ENCODE measurements at places on chromosomes 7 and 10. TPM values are rescaled to one million over a fixed set of nuclear protein-coding genes. Genes with fewer than 3 reads are reported as not detected.

DNA sequence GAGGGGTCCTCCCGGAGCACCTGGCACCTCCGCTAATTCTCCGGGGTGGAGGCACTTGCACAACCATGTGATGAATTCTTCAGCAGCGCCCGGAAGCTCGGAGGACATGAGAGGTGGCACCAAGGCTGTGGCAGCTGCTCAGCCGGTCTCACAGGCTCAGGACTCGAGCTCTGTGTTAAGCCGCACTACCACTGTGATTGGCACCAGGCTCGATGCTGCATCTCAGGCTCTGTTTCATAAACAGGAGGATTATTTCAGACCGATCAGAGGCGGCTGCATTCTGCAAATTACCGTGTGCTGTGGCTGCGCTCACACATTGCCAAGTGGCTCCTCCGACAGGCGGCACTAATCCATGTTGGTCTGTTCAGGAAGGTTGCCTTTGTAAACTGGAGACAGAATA lies 495.2 kb downstream of the DNAJB6 start:
- H3K4me1 ChIP-seq, result no peaks in the 10 kb centered on the region
- no peak overlapping the region for H3K27ac ChIP-seq
- no peak for DNase-seq
- H3K36me3 ChIP-seq, result no peaks in the 10 kb centered on the region
- no peak overlapping the region for H3K4me3 ChIP-seq

DNA sequence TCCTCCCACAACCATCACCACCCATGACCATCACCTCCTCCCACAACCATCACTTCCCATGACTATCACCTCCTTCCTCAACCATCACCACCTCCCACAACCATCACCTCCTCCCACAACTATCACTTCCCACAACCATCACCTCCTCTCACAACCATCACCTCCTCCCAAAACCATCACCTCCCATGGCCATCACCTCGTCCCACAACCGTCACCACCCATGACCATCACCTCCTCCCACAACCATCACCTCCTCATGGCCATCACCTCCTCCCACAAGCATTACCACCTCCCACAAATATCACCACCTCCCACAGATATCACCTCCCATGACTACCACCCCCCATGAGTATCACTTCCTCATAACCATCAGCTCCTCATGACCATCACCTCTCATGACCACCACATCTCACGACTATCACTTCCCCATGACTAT lies 52.2 kb downstream of the PDGFA start:
- DNase-seq, result no peak
- no peaks in the 10 kb centered on the region for H3K36me3 ChIP-seq
- no peaks in the 10 kb centered on the region for H3K4me1 ChIP-seq

- H3K36me3 ChIP-seq, result peaks cover 16% of the 10 kb centered on the region
- no peaks in the 10 kb centered on the region for H3K27me3 ChIP-seq
- peaks cover 18% of the 10 kb centered on the region for H3K4me1 ChIP-seq
- peak overlapping the region; percentile 99 for H3K27ac ChIP-seq
- DNase-seq, result peak; percentile 82
- peak overlapping the region; percentile 82 for H3K4me3 ChIP-seq
Measured at GRCh38 chr7:5532536-5533335, 109.1 kb upstream of the TNRC18 start.

GRCh38 chr10:21020545-21020944 lies 123.4 kb upstream of the NEBL start:
- H3K27me3 ChIP-seq, result no peaks in the 10 kb centered on the region
- DNase-seq, result peak; percentile 21
- H3K36me3 ChIP-seq, result no peaks in the 10 kb centered on the region

GRCh38 chr7:66699998-66700397 lies 40.5 kb upstream of the RABGEF1 start:
- H3K4me3 ChIP-seq, result no peak overlapping the region
- H3K27ac ChIP-seq, result no peak overlapping the region
- no peaks in the 10 kb centered on the region for H3K4me1 ChIP-seq
- no peak for DNase-seq
- H3K27me3 ChIP-seq, result no peaks in the 10 kb centered on the region
- H3K36me3 ChIP-seq, result no peaks in the 10 kb centered on the region

Gene AOC1
- not detected for polyA plus RNA-seq

DNA sequence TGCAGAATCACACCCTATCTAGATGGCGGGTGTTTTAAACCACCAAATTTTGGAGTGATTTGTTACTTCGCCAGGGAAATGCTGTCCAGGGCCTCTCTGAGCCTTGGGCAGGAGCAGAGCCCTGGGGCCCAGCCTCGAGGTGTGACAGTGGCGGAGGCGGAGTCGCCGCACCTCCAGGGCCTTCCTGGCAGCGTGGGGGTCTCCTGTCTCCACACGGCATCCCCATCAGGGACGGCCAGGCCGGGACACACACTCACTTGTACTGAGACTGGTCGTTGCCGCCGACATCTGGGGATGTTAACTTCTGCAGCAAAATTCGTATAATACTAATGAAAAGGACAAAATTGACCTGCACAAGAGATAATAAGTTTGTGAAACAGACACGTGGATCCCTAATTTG lies 110.7 kb downstream of the VIPR2 start:
- no peak for DNase-seq
- no peaks in the 10 kb centered on the region for H3K4me1 ChIP-seq
- H3K27me3 ChIP-seq, result no peaks in the 10 kb centered on the region
- no peaks in the 10 kb centered on the region for H3K36me3 ChIP-seq

Gene TEX47
- polyA plus RNA-seq, result not detected

DNA sequence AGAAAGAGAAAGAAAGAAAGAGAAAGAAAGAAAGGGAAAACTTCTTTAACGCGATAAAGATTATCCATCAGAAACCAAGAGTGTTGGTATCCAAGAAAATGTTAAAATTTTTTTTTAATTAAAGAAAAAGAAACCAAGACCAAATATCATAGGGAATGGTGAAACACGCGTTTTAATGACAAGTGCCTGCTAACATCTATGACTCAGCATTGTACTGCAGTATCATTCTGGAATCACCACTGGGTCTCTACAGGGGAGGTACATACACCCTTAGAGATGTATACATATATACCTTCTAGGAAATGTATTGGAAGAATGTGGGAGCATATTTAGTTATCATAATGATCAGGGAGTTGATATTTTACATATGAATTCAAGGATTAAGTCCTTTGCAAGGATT lies 32.1 kb upstream of the PIK3AP1 start:
- H3K4me1 ChIP-seq, result peaks cover 23% of the 10 kb centered on the region
- no peak overlapping the region for H3K27ac ChIP-seq
- H3K4me3 ChIP-seq, result no peak overlapping the region
- no peaks in the 10 kb centered on the region for H3K36me3 ChIP-seq
- DNase-seq, result no peak

DNA sequence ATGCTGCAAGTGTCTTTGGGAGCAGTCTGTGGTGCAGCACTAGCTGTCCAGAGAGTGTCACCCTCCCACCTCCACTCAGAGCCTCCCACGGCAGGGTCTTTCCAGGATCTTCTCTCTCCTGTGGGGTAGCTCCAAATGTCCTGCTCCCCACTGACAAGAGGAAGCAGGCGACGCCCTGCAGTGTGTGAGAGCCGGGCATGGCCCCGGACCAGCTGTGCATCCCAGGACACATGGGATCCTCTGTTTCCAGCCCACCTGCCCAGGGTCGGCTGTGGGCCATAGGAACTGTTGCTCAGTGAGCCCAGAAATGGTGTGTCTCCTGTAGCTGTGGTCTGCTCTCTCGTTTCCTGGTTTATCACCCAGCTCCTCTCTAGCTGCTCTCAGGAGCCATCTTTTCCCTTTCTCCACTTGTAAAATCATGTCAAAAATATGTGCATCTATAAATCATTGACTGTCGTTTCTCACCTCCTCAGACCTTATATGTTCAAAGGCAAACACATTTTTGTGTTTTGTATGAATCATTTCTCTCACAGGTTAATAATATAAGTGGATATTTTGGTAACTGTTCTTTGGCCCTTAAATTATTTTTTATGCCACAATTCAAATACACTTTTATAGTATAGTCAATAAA lies 74.9 kb downstream of the VWC2 start:
- H3K27me3 ChIP-seq, result 0 out of 2 replicates have a peak, but pooled peaks cover 3% of the 10 kb centered on the region
- no peaks in the 10 kb centered on the region for H3K4me1 ChIP-seq
- no peaks in the 10 kb centered on the region for H3K36me3 ChIP-seq
- H3K4me3 ChIP-seq, result no peak overlapping the region
- no peak overlapping the region for H3K27ac ChIP-seq

- no peak overlapping the region for H3K4me3 ChIP-seq
- no peak for DNase-seq
- H3K27ac ChIP-seq, result no peak overlapping the region
- H3K36me3 ChIP-seq, result no peaks in the 10 kb centered on the region
- no peaks in the 10 kb centered on the region for H3K27me3 ChIP-seq
- no peaks in the 10 kb centered on the region for H3K4me1 ChIP-seq
Measured at GRCh38 chr7:125506331-125506730, 576.7 kb upstream of the POT1 start.
